Brain (organoid and tissue), 16 donors: ENCODE measurements at places on chromosomes 5 and 9. TPM values are rescaled to one million over a fixed set of nuclear protein-coding genes. Genes with fewer than 3 reads are reported as not detected.

DNA sequence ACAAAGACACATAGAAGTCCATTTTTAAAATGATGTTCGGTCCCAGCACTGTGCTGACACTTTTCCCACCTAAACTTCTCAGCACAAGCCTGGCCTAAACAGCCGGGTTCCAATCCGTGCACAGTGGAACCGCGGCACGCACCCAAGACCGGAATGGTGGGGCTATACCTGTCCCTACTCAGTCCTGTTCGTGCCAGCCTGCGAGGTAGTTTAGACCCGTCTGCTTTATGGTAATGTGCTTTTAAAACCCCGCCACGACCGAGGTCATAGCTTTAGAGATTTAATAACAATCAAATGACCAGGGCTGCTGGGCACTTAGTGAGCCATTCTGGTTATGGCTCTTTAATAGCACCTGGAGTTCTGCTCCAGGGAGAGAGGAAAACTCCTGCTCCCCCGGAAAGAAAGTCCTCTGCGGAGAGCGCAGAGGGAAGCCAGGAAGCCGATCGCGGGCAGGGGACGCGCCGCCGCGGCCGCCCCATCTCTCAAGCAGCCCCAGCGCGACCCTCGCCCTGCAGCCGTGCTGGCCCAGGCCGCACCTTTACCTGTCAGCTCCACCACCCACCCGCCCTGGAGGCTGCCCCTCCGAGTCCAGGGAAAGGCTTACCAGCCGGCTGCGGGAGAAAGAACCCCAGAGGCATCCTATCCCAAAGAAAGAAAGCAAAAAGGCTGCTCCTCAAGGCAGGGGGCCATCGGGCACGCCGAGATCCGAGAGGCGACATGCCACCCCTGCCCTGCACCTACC lies 511 bp downstream of the ARL15 start:
- DNase-seq, result no peak

The ROPN1L gene
- 2.0 TPM for polyA plus RNA-seq

GRCh38 chr9:5575000-5575399 lies 53.9 kb upstream of the RIC1 start:
- no peak for DNase-seq

- DNase-seq, result no peak
Measured at GRCh38 chr5:123000731-123001130, 35.8 kb downstream of the PPIC start.

DNA sequence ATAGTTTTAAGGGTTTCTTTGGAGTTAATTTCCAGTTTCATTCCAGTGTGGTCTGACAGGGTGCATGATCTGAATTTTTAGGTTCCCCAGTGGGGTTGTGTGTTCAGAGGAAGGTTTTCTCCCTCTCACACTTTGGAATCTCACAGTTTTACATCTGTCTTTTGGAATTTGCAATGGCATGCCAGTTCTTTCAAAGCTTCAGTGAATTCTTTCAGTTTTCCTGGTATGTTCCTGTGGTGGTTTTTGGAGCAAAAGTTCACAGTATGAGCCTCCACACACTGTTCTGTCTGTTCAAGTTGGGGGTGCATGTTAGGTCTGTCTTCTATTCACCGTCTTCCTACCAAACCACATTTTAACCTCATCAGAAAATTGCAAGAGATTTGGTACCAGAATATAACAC lies 624.2 kb downstream of the KCTD16 start:
- no peak for DNase-seq

The PCDHA6 gene
- 0.48 TPM for polyA plus RNA-seq

The HOMER1 gene
- polyA plus RNA-seq, result 1.6 TPM

DNA sequence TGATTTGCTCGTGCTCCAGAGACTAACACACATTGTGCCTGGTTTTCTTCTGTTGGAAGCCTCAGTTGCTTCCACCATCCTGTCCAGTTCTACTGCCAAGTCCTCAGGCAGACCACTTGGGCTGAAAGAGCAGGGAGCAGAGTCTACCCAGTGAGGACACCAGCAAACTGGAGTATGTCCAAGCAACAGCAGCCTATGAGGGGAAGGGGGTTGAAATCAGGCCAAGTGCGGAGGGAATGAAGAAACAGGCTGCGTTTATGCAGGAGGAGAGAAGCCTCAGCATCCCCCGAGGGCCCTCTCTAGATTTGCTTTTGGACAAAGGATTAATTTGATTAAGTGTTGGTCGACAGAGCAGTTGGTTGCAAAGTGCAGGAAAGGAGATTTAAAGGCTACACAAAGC lies 14.5 kb downstream of the DOCK2 start:
- DNase-seq, result peak; percentile 60
